ENCODE measurements at places on chromosomes 11 and 22.

- no peak for DNase-seq
Measured at GRCh38 chr11:24738972-24739371, 242.1 kb downstream of the LUZP2 start.

DNA sequence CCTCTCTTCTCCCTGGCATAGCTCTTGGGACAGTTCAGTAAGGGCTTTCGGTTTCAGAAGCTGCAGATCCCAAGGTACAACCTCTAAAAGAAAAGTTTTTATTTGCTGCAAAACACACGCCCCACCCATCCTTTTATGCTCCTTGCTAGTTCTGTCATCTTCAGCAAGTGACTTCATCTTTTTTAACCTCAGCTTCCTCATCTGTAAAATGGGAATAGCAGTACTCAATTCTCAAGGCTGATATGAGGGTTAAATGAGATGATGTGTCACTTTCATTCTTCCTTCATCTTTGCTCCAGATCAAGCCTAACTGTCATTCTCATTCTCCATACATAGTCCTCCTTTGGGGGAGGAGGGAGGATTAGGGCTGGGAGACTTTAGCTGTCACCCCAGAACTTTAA is 90.0 kb upstream of the ALX4 start:
- DNase-seq = no peak

- DNase-seq = no peak
Measured at GRCh38 chr11:5865826-5866225, 8.3 kb upstream of the OR52E8 start.

GRCh38 chr11:46326813-46327416 is 20.3 kb upstream of the DGKZ start:
- DNase-seq = no peak

GRCh38 chr22:47787501-47788227 is 1025.2 kb downstream of the TBC1D22A start:
- DNase-seq = no peak

DNA sequence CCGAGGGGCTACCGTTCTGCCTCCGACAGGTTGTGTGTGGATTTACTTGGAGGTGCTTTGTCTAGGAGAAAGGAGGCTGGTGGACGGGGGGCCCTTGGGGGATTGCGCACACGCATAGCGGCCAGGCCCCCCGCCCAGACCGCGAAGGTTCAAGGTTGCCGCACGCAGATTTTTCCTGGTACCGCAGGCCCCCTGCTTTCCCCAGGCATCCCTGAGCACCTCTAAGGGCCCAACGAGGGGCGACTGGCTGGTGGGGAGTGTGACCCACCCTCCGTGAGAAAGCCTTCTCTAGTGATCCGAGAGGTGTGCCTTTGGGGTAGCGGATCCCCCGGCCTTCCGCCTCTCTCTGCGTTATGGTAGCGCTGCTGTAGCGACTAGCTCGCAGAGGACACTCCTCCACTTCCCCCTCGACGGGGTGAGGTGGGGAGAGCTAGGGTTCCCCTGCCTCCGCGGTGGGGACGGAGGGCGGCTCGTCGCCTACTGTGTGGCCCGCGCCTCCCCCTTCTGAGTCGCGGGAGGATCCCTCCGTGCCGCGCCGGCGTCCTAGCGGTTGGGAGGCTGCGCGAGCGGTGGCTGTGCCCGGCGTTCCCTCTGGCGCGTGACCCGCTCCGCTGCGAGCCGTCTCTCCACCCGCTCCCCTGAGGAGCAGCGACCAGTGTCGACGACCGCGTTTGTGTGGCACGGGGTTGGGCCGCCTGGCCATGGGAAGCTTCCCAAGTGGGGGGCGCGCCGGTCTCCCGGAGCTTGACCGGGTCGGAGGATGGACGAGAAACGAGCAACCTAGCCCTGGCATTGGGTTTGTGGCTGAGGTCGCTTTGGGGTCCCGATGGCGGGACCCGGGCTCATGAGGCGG is 3900.0 kb upstream of the OR11H1 start:
- no peak for DNase-seq

DNA sequence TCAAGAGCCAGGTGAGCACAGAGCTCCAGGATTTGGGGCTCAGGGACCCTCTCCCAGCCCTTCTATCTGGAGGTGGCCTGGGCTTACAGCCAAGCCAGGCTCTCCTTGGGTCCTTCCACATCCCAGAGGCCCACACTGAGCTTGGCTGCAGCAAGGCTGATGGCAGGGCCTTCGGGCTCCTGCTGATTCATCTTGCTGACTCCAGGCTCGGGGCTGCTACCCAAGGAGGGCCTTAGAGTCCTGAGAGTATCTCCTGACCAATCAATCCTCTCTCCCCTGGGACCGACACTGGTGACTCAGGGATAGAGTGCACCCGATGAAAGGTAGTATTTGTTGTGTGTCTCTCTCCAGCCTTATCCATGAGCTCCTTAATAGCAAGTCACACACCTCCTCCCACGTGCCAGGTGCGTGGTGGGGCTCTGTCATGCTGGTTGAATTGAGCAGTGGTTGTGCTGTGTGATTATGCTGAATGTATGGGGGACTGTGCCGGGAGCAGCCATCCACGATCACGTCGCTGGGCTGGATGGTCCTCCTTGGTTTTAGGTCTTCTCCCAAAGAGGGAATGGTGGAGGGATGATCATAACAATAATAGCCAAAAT is 62.3 kb downstream of the GRIK4 start:
- DNase-seq = no peak

DNA sequence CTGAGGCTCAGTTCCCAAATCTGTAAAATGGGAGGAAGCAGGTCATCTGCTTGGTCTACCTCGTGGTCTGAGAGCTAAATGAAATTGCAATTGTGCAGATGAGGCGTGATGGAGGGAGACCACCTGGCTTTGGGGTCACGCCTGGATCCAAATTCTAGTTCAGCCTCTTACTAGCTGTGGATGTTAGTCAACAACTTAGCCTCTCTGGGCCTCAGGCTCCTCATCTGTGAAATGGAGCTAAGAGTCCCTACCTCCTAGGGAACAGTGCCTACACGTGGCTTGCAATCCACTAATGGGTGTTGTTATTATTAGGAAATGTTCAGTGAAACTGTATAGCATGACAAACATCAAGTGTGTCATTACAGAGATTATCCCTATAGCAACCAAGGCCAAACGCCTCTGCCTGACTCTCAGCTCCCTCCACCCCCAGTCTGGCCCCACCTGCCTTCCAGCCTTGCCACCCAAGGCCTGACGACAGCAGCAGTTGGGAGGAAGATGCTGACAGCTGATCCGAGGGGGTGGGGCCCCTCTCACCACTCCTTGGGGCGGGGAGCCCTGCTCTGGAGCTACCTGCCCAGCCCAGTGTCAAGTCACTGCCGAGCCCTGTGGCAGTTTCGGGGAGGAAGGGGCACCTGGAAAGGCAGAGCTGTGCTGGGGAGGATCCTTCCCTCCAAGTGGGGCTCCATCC is 1.7 kb upstream of the RHOD start:
- DNase-seq = no peak

GRCh38 chr22:45087802-45088201 is 75.9 kb upstream of the NUP50 start:
- no peak for DNase-seq

DNA sequence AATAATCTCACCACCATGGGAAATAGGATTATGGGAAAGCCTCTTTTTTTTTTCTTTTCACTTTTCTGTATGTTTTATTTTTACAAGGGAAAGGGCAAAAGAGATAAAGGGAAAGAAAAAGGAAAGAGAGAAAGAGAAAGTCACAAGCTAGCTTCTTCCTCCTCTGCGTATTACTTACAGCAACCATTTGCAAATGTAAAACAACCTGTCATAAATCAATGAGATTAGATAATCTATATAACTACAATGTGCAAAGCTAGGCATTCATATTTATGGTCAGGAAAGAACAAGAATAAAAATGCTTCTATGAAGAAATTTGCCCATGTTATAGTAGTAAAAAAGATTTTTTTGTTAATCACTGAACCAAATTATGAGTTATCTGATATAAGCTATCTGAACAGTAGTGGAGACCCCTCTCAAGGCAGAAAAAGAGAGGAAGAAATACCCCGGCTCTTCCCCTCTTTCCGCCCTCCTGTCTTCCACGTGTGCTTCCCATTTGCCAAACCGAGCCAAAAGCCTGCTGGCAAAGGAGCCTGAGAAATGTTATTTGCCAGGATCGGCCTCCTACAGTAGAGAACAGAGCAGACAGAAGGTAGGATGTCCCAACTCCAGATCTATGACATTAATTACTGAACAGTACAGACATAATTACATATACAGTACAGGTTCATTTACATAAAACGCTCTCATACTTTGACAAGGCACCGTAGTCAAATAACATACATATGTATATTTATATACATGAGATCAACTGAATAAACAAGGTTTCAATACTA is 50.2 kb downstream of the ARHGAP32 start:
- no peak for DNase-seq

DNA sequence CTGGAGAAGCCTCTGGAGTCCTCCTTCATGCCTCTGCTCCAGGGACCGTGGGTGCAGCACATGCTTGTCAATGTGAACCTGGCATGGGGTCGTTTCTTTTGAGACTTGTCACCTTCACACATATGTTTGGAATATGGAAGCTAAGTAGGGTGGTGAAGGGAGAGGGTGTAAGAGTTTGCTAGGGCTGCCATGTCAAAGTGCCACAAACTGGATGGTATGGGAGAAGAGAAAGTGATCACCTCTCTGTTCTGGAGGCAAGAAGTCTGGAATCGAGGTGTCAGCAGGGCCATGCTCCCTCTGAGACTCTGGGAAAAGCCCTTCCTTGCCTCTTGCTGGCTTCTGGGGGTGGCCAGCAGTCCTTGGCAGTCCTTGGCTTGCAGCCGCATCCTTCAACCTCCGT is 8.7 kb upstream of the TSPAN18 start:
- no peak for DNase-seq

DNA sequence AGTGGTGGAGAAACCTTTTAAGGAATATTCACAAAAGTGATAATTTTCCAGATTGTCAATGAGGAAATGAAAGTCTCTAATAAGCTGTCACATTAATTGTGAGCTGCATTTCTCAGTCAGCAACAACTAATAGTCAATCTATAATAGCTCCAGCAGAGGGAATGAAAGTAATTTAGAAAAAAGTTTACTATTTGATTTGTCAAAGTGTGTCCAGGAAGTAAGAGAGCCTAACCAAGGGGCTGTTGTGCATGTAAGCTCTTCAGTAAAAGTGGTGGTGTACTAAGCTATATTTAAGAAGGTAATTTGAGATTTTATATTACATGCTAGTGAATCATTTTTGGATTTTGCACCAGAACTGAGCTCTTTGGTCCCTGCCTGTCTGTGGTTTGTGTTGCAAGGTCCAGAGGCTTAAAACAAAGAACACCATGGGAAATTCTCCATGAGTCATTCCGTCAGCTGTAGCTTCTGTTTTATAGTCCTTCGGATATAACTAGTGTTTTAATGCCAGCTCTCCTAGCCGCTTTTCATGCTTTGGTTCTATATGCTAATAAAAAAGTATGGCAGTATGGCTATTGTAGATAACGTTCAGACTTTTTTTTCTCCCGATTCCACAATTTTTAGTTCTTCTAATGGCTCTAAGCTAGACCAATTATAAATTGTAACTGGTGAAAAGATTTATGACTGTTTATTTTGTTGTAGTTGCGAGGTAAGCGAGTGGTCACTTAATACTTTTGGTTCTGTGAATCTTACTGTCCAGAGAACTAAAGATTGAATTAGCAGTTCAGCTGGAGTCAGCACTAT is 64.6 kb downstream of the ARHGEF12 start:
- no peak for DNase-seq

DNA sequence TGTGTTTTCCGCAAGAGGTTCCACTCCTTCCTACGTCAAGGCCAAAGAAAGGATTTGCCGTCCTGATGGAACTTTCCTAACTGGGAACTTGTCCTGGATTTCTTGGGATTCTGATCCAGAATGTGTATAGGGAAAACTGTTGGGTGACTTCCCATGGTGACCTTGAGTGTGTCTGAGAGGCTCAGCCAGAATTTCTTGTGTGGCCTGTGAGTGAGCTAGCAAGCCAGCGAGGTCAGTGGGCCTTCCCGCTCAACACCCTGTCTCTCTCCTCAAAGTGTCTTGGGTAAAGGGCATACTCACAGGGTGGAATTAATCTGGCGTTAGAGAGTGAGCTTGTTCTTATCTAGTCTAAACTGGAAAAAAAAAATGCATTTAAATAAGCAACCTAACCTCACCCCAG is 20.4 kb downstream of the ZNRF3 start:
- no peak for DNase-seq

DNA sequence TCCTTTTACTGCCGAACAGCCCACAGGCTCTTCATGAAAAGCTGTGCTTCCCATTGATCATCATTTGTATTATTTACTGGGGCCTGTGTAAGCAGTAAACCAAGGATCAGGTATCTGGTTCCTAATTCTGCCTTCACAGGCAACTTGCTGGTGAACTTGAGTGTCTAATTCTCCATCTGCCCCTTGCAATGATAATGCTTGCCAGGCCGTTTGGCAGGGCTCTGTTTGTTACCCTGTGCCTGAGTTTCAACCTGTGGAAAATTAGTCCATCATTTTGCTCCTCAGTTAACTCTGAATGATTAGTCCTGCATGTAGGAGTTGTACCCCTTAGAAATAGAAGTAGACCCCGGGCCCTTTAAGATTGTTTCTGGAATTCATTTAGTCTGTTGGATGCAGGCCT is 298.4 kb upstream of the CADM1 start:
- DNase-seq = no peak

DNA sequence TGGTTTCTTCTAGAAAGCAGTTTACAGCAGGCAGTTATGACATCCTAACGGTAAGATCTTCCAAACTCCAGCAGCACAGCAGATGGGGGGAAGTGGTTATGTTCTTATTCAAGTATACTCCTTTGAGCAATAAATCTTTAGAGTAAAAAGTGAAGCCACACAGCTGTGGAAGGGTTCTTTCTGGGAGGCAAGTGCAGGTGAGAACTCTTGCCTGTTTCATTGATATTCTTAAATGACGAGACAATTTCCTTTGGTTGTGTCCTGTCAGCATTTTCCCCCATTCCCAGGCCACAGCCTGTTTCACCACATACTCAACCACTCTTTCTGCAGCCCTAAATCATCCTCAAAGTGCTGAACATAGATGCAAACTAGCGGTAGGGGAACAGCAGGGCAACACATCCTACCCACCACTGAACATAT is 207.3 kb upstream of the MTNR1B start:
- DNase-seq = no peak

GRCh38 chr11:104098555-104098954 is 62.1 kb downstream of the DDI1 start:
- no peak for DNase-seq

GRCh38 chr11:113623114-113623513 is 83.0 kb downstream of the TMPRSS5 start:
- DNase-seq = no peak

DNA sequence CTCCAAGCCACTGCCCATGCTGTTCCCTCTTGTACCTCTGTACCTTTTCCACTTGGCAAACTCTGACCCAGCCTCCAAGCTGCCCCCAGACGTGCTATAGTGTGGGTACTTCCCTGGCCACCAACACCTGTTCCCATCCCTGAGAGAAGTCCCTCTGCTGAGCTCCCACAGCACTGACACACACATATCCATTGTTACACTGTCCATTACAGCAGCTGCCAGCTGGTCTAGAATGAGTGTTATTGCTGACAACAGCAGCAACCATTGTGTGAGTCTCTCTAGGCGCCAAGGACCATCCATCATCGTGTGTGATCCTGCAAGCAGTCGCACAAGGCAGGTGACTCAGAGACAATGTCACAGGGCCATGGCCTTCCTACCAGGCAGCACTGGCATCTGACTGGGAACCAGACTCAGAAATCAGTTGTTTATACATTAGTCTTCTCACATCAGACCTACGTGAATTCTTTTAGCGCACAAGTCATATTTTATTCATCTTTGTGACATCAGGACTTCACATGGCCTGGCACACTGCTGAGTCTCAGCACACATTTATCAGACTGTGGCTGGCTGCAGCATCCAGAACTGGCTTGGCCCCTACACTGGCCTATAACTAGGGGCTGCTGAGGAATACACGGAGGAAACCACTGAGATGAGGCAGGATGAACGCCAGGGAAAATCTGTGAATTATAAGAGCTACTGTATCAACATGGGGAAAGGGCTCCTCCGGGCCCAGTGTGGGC is 56.4 kb downstream of the SGSM3 start:
- no peak for DNase-seq

Data from stimulated activated CD4-positive, alpha-beta T cell treated with anti-CD3 and anti-CD28 coated beads, Interleukin-15, amount 100 ng/mL, for 1 hour (primary cell).